ENCODE measurements at places on chromosomes 2 and 18. TPM values are rescaled to one million over a fixed set of nuclear protein-coding genes. Genes with fewer than 3 reads are reported as not detected.

The GNAL gene
- 23.3 TPM for total RNA-seq

The ARID5A gene
- total RNA-seq, result 34.1 TPM

The DUSP19 gene
- 1.7 TPM for total RNA-seq

- no peak for DNase-seq
These were observed 16.8 kb downstream of the VIT start for GRCh38 chr2:36713310-36713709.

DNA sequence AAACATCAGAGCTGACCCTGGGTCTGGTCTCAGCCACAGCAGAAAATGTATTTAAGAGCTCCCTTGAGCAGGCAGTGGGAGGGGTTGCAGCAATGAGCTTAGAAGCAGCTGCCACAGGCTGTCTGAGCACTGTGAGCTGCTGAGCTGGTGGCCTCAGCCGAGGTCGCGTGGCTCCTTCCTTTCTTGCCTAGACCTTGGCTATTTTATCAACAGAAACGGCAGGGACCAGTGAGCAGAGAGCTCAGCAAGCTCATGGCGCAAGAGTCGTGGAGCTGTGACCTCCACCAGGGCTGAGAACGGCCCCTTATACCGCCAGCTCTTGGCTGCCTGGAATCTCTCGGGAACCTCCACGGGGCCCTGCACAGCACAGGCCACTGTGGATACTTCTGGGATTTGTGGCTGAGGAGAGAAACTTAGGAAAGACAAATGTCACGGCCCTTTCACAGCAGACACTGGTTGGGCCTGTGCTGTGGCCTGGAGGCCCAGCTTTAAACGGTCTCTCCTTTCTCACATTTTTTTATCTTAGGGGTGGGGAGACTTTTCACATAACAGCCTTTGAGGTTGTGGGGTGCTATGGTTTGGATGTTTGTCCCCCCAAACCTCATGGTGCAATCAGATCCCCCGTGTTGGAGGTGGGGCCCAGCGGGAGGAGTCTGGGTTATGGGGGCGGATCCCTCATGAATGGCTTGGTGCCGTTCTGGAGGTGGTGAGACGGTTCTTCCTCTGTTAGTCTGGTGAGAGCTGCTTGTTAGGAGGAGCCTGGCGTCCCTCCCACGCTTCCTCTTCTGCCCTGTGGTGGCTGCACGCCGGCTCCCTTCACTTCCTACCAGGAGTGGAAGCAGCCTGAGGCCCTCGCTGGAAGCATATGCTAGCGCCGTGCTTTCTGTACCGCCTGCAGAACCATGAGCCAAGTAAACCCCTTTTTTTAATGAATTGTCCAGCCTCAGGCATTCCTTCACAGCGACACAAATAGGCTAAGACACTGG lies 1.7 kb downstream of the ALLC start:
- DNase-seq, result no peak

DNA sequence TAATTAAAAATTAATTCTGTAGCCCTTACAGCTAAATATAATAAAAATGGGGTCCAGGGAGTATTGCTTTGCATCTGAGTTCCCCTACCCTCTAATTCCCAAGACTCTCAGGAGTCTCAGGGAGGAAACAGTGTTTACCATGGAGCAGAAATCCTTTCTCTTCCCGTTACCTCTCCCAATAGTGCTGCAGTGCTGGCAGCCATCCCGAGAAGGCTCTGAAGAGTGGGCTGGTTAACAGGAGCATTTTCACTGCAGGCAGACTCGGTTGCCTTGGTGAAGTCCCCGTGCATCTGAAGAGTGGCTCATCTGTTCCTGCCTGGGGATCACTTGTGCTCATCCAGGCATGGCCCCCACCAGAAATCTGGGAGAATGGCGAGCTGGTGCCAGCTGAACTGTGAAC lies 41.8 kb upstream of the TMEM178A start:
- no peak for DNase-seq

- DNase-seq, result no peak
These were observed 22.9 kb upstream of the ASB1 start for GRCh38 chr2:238403632-238404405.

DNA sequence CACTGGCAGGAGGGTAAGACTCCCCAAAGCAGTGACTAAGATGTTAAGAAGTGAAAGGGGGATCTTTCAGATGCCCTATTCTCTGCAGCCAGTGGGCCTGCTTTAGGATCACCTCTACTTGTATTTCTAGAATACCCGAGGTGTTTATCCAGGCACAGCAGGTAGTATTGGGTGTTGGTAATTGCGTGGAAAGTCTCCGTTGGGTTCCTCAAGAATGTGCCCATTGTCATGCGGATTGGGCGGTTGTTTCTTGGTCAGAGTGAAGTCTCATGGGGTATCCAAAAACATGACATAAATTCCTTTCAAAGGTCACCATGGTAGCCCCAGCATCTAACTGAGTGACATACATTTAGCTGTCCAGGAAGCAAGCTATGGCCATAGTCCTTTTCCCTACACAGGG lies 308.8 kb downstream of the RPIA start:
- no peak for DNase-seq

DNA sequence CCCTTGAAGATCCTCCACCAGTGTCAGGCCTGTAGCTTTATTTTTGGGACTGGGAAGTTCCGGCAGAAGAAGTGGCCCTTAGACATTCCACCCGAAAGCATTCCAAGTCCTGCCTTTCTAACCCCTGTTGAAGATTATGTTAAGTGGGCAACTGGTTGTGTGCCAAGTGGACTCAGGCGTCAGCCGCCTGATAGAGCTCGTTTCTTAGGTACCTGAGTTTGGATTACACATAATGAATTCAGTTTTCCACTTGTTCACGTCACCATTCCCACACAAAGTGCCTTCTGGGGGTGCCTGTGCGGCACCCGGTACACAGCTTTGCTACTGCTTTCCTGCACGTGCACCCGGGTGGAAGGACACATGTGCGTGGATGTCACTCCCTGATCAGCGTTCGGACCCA lies 156.5 kb downstream of the PTGR3 start:
- DNase-seq, result no peak

DNA sequence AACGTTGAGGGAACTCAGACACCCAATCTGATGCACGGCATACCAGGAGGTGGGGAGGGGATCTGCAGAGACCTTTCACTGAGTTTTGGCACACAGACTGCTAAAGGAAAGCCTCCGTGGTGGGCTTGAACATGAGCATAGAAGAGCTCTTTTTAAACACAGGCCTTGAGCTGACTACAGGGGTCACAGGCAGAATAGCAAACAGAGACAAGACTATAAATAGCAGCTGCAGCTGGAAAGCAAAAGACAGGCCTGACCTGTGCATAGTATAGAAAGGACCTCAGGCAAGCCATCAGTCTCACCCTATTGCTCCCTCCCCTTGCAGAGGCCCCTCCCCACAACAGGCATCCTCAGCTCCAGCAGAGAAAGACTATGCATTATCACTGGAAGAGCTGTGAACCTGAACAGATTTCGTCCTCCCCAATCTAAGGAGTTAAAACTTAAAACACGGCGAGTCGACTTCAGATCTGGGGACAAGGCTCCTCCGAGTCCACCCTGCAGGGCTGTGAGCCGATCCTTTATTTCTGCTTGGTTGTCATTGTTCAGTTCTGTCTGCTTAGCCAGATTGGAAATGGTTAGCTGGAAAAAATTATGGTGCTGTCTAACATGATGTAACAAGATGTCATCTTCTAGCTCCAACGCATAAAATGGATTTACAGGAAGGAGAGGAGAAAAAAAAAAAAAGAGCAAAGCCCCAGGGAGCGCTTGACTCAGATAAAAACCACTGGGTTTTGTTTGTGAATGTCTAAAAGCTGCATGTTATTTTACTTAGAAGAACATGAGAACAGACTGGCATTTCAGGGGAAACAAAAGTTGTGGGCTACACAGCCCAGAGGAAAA lies 25.2 kb upstream of the LCLAT1 start:
- DNase-seq, result no peak

DNA sequence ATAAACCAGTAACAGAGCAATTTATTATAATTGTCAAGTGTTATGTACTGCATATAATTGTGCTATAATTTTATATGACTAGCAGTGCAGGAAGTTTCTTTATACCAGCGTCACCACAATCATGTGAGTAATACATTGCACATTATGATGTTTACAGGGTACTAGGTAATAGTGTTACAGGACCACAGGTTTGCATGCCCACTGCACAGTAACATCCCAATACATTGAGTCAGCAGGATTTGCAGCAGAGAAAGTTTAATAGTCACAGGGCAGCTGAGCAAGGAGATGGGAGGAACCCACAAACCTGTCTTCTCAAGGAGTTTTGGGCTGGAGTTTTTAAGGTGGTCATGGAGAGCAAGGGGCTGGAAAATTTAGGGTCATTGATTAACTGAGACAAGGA lies 1042.9 kb upstream of the ACVR2A start:
- no peak for DNase-seq

Measured in vagina (tissue), 2 donors.